Kidney (tissue), 22 donors: ENCODE measurements at places on chromosomes 2 and 18. TPM values are rescaled to one million over a fixed set of nuclear protein-coding genes. Genes with fewer than 3 reads are reported as not detected.

- DNase-seq: no peak
These were observed 865.5 kb downstream of the TMEM182 start for GRCh38 chr2:103627301-103627700.

DNA sequence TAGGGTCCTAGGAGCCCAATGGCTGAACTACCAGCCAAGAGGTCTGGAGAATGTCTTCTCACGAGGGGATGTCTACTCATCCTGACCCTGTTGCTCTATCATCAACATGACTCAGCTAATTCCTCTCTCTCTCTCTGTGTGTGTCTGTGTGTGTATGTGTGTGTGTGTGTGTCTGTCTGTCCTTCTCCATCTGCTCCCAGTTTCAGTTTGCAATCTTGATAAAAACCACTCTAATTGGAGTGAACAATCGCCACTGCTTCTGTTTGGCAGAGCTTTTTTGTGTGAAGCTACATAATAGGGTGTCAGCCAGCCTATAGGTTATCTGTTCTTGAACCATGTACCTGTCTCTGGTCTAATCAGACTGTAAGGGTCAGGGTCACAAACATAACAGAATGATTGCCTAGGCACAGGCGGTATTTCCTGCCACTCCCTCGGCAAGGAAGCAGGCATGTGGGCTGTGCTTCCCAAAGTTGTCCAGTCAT is 219.8 kb downstream of the SH3BP4 start:
- no peak for DNase-seq

DNA sequence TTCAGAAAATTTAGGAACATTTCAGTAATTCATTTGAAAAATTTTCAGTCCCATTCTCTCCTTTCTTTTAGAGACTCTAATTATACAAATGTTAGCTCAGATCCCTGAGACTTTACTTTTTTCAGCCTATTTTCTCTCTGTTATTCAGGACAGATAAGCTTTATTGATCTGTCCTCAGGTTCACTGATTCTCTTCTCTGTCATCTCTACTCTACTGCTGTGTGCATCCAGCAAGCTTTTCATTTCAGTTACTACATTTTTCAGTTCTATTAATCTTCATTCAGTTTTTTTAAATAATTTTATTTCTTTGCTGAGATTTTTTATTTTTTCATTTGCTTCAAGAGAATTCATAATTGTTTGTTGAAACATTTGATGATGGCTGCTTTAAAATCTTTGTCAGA is 22.1 kb upstream of the PIK3C3 start:
- no peak for DNase-seq

GRCh38 chr2:156435718-156436496 is at the start of gene GPD2:
Gene GPD2 (plus strand): TSS chr2:156436379. CDS start chr2:156476106, 39,727 bp downstream.
- peak; percentile 93 for DNase-seq

DNA sequence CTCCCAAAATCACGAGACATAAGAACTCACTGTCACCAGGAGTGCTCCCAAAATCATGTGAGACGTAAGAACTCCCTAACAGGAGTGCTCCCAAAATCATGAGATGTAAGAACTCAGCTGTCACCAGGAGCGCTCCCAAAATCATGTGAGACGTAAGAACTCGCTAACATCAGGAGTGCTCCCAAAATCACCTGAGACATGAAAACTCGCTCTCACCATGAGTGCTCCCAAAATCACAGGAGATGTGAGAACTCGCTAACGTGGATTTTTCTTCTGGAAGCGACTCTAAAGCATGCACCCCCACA is 53.1 kb downstream of the CTDP1 start:
- DNase-seq: no peak

DNA sequence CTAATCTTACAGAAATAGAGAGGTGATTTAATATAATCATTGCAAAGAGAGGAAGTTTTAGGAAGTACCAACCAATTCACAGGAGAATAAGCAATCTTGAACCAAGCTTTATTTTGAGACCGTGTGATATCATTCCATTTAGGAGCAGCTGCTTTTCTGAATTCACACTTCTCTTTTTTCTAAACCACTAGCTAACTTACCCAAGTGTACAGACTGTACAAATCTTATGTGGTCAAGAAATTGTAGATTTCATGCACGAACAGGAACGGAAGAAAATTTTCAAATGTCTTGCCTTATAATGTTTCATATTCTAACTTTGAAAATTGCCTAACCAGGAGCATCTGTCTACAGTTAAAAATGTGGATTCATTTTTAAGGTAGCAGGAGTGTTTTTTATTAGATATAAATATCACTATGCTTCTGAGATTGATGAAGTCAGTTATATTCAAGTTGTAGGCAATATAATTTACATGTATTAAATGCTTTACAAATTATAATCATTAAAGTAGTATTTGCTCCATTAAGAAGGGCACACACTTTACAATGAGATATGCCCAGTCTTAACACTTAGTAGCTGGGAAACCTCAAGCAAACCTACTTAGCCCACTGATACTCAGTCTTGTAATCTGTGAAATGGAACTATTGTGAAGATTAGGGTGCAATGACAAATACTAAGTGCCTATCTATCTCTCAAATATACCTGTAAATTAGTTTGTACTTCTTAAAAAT is 302.2 kb upstream of the STON1 start:
- no peak for DNase-seq

DNA sequence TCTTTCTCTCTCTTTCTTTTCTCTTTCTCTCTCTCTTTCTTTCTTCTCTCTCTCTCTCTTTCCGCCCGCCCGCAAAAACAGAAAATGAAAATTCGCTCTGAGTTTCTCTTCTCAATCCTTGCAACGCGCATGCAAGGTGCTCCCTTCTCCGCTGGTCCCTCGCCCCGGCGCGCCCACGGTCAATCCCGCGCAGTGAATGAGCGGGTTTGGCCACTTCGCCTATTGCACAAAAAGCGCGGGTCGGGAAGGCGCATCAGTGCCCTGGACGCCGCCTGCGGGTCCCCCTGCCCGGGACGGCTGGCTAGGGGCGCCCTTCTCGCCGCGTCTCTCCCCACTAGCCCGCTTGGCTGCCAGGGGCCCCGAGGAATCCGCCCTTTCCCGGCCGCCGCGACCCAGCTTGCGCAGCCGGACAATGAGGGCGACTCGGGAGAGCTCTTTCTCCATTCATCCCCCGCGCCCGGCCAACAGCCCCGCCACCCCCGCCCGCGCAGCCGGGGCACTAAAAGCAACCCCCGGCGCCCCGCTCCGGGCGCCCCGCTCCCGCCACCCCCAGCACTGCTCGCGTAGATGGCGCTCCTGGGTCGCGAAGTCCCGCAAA is 706 bp downstream of the LAMA1 start:
- DNase-seq: peak; percentile 45

DNA sequence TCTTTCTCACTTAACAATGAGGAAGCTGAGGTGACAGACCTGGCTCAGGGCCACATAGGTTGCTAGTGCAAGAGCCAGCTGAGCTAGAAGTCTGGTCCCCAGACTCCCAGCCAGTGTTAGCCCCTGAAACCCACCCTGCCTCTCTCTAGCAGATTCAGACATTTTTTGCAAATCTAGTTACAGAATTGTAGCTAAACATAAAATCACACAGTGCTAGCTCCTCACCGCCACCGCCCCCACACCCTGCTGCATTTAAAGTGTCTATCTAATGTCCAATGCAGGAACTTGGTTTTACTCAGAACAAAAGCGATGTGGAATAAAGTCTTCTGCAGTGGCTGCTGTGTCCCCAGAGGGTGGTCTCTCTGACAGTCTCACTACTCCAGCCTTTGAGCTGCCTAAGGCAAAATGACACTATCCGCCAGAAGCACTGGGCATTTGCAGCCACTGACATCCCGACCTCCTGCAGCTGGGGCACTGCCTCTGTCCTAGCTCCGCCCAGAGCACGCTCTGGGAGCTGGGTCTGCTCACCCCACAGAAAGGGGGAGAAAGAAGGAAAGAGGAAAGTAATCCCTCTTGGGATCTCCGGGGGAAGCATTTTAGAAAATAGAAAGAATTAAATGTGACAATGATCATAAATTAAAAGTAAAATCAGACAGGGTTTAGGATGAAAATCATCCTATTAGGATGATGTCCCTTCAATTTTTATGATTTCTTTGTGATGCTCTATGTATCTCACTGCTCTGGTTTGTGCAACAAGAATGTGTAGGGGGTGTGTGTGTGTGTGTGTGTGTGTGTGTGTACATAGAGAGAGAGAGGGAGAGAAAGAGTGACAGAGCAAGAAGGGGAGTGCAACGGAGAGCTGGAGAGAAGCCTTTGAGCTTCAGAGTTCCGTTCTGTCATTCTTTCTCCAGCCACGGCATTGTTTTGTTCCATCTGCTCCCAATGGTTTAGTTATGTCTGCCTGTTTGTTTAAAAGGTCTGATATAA is 50.5 kb upstream of the ST8SIA3 start:
- peak; percentile 17 for DNase-seq

- no peak for DNase-seq
These were observed 206.7 kb downstream of the TCF4 start for GRCh38 chr18:55381277-55381676.

GRCh38 chr2:99802734-99803133 is 312.9 kb upstream of the REV1 start:
- DNase-seq: no peak

DNA sequence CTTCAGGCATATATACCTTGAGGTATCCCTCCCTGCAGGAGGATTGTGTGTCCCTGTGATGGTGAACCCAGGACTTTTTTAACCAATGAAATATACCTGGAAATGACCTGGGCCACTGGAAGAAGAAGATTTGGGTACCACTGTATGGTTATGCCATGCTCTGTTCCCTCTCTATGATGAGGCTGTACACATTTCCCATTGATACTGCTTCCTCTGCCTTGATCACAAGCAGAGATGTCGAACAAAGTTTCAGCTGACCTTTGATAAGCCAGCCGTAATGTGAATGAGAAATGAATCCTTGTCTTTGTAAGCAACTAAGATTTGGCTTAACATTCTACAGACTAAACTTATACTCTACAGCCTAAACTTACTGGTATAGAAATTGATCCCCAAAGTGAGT is 78.4 kb upstream of the SPOPL start:
- no peak for DNase-seq

DNA sequence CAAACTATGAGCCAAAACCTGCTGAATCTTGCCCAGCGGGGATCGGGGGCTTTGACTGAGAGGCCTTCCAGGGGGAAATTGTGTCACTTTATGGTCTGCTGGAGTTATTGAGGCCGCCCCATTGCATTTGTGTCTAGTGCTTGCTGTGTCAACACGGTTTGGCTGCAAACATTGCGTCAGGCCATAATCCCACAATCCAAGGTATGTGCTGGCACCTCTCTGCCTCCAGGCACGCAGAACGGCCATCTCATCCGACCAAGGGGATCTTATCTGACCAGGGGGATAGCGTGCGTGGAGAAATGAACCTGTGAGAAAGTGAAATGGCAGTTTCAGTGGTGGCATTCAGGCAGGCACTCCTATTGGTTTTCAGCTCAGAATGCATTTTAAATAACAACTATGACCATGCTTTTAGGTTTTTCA is 18.1 kb upstream of the LYPD6B start:
- no peak for DNase-seq

GRCh38 chr18:35167857-35168256 is 73.0 kb upstream of the ZNF397 start:
- no peak for DNase-seq

DNA sequence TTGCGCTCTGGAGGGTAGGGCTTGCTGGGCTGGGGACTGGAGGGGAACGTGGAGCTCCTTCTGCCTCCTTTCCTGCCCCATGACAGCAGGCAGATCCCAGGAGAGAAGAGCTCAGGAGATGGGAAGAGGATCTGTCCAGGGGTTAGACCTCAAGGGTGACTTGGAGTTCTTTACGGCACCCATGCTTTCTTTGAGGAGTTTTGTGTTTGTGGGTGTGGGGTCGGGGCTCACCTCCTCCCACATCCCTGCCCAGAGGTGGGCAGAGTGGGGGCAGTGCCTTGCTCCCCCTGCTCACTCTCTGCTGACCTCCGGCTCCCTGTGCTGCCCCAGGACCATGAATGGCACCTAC is 4.3 kb downstream of the GPR35 start:
- DNase-seq: no peak

GRCh38 chr18:67385455-67385854 is 131.1 kb downstream of the DSEL start:
- DNase-seq: no peak

- peak; percentile 8 for DNase-seq
These were observed 187.6 kb upstream of the NRP2 start for GRCh38 chr2:205494537-205495235.

DNA sequence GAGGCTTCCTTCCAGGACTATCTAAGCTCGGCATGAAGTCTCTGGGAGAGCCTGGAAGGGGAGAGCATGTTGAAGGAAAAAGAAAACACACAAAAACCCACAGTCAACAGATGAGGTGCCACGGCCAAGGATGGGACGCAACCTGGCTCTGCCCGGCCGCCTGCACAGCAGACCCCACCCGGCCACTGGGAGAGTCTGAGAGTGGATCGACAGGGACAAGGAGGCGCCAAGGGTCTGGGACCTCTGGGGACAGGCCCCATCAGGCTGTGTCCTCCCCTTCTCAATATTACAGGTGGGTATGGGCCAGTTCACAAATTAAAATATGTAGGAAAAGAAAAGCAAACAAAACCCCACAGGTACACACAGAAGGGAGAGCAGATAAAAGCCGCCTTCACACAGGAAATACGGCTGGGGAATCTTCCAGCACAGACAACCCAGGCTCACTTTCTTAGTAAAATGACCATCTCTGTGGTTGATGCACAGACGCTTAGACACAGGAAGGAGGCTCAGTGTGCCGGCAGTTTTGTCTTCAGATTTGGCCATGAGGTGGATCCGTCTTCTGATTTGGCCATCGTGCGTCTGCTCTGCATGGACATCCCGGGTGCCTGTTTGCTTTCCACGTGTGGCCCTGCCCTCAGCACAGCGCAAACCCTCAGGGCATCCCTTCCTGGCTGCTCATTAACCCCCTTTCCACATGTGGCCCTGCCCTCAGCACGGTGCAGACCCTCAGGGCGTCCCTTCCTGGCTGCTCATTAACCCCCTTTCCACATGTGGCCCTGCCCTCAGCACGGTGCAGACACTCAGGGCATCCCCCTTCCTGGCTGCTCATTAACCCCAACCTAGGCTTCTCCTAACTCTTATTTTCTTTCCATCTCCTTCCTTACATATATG is 138.4 kb downstream of the EIPR1 start:
- no peak for DNase-seq

DNA sequence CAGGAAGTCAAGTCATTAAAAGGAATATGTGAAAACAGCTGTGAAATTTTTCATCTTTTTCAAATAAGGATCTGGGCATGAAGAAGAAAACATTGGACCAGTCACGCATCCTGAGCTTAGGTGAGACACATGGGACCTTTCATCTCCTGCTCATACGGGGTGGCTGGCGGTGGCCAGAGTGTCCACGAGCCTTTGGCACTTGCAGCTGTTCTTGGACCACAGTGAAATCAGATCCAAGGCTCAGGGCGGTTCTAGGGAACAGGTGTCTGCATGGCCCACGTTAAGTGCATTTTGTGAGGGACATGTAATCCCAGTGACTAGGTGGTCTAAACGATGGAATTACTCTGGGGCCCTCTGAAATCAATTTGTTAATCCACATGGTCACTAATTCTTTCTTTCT is 212.7 kb upstream of the COPS8 start:
- DNase-seq: no peak

The VAMP5 gene
- polyA plus RNA-seq: 145 TPM

The CKAP2L gene
- polyA plus RNA-seq: not detected

The CD207 gene
- not detected for polyA plus RNA-seq

The TEX44 gene
- polyA plus RNA-seq: not detected

The RHBDD1 gene
- 8.3 TPM for polyA plus RNA-seq

The SIX2 gene
- 0.62 TPM for polyA plus RNA-seq

The REV1 gene
- 16.9 TPM for polyA plus RNA-seq

The GREB1 gene
- 1.8 TPM for polyA plus RNA-seq

The LRRTM1 gene
- 1.1 TPM for polyA plus RNA-seq
